ENCODE measurements at places on chromosomes 7 and 10.

GRCh38 chr7:40889099-40889498 lies 754.3 kb downstream of the SUGCT start:
- DNase-seq, result no peak

- DNase-seq, result no peak
Observed at GRCh38 chr7:23338863-23339262, 39.7 kb downstream of the MALSU1 start.

DNA sequence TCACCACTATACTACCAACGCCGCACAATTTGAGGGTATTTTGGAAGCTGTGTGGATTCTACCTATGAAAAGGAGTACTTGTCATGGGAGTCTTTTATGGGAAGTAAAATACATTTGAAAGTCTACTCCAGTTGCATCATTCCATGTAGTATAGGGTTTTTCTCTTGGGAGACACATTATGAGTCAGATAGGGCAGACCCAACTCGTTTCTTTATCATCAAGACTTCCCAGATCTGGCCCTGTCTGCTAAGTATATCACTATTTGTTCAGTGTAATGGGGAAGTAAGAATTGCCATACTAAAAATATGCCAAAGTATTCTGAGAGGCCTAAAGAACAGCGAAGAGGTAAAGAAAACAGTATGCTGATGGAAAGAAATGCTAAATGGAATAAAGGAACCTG lies 144.2 kb downstream of the SPAG6 start:
- no peak for DNase-seq

- DNase-seq, result no peak
Observed at GRCh38 chr7:129613016-129613337, 1.5 kb downstream of the NRF1 start.

DNA sequence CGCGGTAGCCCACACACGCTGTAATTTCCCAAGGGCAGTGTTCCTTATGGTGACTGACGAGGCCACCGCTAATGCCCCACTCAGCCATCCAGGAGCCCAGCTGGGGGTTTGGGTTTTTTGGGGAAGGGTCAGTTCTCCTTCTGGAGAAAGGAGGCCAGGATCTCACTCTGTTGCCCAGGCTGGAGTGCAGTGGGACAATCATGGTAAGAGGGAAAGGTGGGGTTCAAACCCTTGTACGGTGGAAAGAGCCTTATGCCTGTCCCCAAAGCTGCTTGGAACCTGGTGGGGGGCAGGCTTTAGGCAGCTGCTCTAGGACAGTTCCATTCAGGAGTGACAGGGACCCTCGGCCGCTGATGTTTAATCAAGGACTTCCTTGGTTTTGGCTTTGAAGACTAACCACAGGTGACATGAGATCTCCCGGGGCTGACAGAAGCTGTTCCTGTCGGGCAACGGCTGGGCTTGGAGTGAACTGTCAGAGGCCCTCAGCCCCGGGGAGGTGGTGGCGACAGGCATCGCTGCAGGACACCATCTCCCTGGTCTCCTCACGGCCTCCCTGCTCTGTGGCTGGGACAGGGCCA lies 84.5 kb downstream of the CARD11 start:
- no peak for DNase-seq

- DNase-seq, result no peak
Observed at GRCh38 chr7:15085366-15085765, 182.8 kb upstream of the DGKB start.

GRCh38 chr7:4018601-4019316 lies 663.3 kb upstream of the FOXK1 start:
- DNase-seq, result no peak

GRCh38 chr10:21888959-21889358 lies 114.6 kb downstream of the DNAJC1 start:
- no peak for DNase-seq

DNA sequence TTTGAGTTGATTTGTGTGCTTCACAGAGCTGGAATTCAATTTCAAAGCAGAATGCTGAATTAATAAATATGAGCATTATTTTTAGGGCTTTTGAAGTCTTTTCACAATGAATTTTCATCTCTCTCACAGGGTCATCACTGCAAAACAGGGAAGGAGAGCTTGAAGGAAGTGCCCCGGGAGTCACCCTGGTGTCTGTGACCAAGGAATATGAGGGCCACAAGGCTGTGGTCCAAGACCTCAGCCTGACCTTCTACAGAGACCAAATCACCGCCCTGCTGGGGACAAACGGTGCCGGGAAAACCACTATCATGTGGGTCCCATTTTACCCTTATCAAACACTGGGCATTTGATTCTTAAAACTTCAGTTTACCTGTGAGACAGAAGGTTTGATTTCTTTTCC lies 217.7 kb downstream of the ABCA13 start:
- DNase-seq, result no peak
